ENCODE measurements at places on chromosomes 4 and X.

GRCh38 chr4:42671431-42672194 lies 14.7 kb upstream of the ATP8A1 start:
- no peak for DNase-seq

GRCh38 chrX:117653396-117653795 lies 463.2 kb downstream of the KLHL13 start:
- no peak for DNase-seq

DNA sequence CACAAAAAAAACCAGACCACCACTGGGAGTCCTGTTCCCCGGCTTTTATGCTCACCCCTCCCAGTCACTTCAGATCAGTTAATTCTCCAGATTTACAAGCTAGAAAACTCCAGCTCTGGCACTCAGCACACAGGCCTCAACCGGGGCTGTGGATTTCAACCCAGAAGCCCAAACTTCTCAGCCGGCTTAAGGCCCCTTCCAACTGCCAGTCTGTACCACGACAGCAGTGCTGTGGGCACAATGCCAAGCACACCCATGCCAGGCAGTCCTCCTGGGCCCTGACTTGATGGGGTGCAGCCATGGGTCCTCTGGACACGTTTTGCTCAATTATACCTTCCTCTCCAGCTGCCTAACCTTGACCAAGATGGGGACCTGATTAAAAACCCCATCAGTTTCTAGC lies 12.2 kb downstream of the SOD3 start:
- DNase-seq: no peak

DNA sequence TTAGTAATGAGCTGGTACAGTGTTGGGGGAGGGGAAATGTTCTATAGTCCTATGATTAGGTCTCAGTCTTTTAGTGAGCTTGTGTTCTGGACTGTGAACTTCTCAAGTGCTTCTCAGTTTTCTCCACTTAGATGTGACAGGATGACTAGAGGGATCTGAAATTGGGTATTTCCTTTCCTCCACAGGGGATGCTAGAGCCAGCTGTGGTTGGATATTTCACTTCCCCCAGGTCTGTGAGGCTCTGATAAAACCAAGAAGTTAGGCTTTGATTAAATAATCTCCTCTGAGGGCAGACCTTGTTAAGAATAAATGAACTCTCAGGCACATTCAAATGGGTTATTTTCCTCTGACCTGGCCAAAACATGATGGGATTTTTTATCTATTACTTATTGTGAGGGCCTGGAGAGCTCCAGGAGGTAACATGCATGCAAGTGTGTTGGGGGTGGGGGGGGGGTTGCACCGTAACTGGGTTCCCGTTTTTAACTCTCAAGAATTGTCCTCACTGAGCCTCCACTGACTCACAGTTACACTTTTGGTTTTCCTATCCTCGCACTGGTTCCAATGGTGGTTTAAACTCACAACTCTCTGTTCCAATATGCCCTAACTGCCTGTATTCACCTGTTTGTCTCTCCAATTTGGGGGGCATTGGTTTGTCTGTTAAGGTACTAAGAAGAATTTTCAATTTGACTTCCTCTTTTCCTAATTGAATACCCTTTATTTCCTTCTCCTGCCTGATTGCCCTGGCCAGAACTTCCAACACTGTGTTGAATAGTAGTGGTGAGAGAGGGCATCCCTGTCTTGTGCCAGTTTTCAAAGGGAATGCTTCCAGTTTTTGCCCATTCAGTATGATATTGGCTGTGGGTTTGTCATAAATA lies 28.1 kb upstream of the GLRA3 start:
- no peak for DNase-seq

- DNase-seq: no peak
Observed at GRCh38 chrX:39843318-39843717, 254.4 kb downstream of the BCOR start.

DNA sequence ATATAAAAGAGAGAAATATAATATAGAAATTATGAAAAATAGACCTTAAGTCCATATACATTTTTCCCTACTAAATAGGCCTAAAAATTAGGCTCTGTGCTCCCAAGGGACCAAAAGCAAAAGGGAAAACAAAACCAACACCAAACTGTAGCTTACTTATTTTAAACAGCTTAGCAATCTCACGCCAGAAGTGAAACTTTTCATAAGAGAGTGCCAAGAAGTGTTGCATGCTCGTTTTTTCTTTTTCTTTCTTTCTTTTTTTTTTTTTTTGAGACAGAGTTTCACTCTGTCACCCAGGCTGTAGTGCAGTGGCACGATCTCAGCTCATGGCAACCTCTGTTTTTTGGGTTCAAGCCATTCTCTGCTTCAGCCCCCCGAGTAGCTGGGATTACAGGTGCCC lies 250.4 kb downstream of the TMA16 start:
- DNase-seq: no peak

GRCh38 chrX:24285082-24285481 lies 28.8 kb downstream of the SUPT20HL2 start:
- no peak for DNase-seq

DNA sequence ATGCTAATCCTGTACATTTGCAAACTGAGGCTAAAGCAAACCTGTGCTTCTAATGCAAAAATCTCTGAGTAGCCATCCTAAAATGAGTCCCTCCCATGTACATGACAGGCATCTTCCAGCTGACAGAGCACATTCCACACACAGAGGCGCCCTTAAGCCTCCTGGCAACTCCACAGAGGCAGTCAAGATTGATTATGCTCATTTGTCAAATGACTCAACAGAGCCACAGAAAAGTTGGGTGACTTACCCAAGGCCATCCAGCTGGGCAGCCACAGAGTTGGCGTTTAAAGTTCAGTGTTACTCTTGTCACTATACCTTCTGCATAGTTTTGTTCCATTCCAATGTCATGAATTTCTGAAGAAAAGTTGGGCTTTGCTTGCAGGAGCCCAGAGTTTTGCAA lies 394.6 kb upstream of the FGF13 start:
- no peak for DNase-seq

DNA sequence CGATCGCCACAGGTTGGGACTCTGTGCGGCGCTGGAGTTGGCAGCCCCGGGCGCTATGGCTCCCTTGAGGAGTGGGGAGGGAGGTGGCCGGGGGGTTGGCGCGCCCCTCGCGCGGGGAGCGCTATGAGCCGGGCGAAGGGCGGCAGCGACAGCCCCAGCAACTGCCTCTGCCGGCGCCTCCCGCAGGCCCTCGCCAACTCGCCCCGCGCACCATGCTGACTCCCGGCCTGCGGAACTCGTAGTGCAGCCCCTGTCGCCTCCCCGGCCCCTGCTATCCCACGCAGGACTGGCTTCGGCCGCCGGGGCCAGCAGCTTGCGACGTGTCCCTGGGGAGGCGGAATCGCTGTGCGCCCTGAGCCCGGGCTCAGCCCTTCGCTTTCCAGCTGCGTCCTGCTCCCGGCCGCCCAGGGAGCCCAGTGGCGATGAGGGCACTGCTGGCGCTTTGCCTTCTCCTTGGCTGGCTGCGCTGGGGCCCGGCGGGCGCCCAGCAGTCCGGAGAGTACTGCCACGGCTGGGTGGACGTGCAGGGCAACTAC lies 415 bp downstream of the SHISA3 start:
- no peak for DNase-seq

DNA sequence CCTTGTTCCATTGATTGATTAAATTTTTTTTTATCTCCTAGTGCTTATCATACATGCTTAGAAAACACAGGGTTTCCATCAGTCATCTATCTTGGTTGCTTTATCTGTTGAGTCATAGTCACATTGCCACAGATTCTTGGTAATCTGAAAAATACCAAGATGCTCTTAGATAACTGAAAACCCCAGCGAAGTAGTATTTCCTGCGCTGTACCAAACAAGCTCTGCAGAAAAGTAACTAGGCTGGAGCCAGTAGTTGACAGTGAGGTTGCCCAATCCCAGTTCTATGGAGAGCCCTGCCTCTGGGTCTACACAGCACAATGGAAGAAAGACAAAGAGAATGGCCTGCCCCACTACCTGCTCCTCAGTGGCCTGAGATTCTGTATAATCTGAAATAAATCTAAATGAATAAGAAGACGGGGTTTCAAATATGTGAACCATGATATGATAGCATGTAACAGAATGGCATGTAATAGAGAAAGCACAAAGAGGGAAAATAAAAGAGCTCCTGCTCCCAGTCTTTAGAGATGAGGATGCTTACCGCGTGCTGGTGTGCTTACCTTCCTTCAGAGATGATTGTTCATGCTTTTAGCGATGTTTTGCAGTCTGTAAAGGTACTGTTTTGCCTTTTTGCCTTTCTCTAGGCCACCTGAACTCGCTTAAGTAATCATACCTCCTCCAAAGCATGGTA lies 55.3 kb upstream of the RAPGEF2 start:
- no peak for DNase-seq

DNA sequence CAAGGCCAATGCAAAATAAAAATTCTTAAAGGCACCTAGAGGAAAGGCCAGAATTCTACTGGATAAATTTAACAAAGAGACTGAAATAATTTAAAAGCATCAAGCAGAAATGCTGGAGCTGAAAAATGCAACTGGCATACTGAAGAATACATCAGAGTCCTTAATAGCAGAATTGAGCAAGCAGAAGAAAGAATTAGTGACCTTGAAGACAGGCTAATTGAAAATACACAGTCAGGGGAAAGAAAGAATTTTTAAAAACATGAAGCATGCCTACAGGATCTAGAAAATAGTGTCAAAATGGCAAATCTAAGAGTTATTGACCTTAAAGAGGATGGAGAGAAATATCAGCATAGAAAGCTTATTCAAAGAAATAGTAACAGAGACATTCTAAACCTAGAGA lies 371.7 kb downstream of the KLHL13 start:
- DNase-seq: no peak

- no peak for DNase-seq
Observed at GRCh38 chrX:5829469-5829868, 399.2 kb downstream of the NLGN4X start.

GRCh38 chrX:78693012-78693411 lies 33.9 kb upstream of the RTL3 start:
- DNase-seq: no peak

- DNase-seq: no peak
Observed at GRCh38 chr4:142230991-142231390, 594.6 kb downstream of the IL15 start.

DNA sequence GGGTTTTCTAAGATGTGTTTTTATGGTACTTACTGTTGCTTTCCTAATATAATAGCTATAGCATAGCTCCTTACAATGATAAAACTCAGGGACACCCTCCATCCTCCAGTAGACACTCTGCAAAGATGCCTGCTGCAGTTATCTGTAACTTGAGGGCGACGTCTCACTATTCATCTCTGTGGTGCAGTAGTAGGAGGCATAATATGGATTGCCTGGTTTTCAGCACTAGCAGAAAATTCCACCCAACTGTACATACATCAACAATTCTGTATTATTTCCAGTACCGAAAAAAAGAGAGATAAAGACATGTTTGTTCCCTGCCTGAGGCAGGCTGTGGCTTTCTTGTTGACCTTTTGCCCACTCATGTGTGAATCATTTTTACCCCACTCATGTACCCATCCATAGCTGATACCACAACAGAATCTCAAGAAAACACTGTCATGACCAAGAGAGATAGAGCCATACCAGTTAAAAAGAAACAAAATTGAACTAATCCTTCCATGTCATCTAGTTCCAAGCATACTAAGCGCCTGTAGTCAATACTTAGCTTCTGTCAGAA lies 220.1 kb downstream of the RAB28 start:
- DNase-seq: no peak

DNA sequence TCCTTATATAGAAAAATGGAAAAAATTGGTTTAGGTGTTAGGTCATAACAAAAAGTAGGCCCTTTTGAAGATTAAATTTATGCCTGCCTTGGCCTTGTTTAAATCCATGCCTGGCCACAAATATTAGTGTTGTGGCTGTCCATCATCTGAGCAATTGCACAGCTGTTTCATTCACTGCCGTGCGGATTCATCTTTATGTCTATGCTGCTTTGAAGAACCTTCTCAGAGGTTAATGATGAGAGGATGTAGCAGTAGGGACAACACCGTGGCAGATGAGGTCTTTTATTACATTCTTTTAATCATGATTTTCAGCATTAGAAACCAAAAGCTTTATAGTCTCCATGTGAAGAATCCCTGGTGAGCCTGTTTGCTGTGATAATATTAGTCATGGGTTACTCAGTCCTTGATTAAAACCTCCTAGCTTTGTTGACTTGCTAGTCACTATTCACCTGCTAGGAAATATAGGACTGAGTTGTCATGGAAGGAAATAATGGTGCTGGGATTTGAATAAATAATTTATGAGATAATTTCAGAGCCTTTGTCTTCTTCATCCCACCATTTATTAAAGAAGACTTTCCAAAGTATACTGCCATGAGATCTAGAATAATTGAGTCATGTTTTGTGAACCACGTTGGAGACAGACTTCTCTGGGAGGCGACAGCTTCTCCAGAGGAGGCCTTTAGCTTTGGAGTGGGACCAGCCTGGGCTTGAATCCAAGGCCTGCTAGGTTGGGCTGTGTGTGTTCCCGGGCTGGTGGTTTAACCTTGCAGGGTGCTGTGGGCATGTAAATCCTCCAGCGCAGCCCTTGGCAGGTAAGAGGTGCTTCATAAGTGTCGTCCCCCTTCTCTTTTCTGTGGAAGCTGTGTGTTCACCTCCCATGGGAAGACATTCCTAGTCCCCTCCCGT lies 53.5 kb downstream of the PTTG2 start:
- DNase-seq: no peak

- DNase-seq: no peak
Observed at GRCh38 chr4:70606459-70606858, 14.4 kb downstream of the AMBN start.

DNA sequence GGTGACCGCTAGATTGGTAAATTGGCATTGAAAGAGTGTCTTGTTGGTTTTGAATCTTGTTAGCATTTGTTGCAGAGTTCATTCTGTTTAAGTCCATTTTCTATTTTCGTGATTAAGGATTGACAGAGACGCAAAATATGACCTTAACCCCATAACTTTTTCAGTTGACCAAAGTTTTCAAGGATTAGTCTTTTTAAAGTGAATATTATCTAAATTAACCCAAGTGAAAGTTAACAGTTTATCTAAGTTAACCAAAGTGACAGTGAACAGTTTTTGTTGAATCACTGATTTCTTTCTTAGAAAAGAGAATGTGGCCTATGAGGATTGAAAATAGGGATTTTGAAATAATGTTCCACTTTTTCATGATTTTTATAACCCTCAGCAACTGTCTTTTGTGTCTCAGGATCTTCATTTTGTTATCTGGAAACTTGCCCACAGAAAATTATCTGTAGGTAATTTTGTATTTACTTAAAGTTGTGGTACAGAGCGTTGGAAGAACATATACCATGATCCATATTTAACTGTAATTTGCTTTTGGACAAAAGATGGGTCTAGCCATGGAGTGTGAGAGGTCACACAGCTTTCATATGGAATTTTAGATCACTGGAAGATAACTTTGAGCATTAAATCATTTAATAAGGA lies 3.3 kb downstream of the CPEB2 start:
- no peak for DNase-seq

DNA sequence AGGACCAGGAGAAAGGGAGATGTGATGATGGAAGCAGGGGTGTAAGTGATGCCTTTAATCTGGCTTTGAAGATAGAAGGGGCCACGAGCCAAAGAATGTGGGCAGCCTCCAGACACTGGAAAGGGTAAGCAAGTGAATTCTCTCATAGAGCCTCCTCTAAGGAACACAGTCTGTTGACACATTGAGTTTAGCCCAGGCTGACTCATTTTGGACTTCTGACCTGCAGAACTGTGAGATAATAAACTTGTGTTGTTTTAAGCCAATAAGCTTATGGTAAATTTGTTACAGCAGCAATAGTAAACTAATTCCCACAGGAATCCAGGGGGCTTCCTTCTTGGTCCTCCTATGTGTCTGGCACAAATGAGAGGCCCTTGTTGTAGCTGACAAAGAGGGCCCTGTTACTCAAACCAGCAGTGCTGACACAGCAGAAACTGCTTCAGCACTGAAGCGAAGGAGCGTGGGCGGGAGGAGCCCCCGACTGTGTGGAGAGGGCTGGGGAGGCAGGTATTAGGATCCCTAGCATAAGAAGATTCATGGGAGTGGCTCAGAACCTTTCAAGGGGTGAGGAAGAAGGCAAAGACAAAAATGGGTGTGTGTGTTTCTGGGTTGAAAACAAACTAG lies 268.7 kb downstream of the NR3C2 start:
- no peak for DNase-seq
